ENCODE measurements at places on chromosomes 13 and 19.

GRCh38 chr13:70108356-70109105 lies at the start of gene KLHL1:
TSS of gene KLHL1 (minus strand) at chr13:70108452. CDS start at chr13:70107699, 753 bp downstream.
- DNase-seq = no peak

DNA sequence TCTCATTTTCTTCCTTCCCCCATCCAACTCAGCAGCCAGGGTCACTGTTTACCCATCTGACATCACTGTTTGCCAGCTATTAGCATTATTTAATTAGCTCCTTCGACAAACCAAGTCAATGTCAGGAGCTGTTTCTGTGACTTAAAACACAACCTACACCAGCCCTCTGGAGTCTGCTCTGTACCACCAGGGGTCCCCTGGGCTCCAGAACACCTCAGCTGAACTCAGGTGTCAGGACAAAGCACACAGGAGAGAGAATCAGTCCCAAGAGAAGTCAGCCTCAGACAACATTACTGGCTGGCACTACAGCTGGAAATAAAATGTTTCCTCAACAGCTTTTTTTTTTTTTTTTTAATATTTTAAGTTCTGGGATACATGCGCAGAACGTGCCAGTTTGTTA lies 45.1 kb downstream of the DCLK1 start:
- DNase-seq = no peak

- peak; percentile 43 for DNase-seq
Observed at GRCh38 chr19:872266-872951, 12.9 kb downstream of the CFD start.

GRCh38 chr19:51797480-51797879 lies 2.5 kb downstream of the FPR3 start:
- no peak for DNase-seq

GRCh38 chr19:2624537-2625091 lies 77.9 kb downstream of the GNG7 start:
- DNase-seq = no peak

- no peak for DNase-seq
Observed at GRCh38 chr13:106701771-106702341, 133.9 kb upstream of the ARGLU1 start.

DNA sequence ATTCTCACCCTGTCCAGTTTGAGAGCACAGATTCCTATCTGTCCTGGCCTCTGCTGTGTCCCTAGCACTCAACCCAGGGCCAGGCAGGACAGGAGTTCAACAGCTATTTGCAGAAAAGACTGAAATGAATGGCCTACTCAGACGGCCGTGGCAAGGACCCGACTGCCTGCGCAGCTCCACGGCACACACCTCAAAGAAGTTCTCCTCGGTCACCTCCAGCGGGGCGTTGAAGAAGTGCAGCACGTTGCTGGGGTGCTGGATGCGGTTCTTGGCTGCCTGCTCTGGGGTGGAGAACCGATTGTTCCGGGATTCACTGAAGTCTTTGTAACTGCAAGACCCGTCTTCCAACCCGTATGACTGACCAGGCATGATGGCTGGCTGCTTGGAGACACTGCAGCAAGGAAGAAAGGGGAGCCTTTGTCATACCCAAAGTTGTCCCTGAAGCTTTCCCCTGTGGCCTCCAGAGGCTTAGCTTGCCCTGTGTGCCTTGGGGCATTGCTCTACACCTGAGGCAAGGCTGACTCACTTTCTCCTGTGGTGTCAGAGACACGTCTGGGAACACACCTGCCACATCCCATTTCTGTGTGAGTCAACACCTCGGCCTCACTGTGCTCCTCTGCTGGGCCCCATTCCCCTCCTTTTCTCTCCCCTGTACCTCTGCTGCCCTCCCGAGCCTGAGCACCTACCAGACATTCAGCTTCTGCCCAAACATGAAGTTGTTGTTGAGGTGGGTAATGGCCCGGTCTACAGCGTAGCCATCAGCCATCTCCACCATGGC lies 6.8 kb upstream of the ECH1 start:
- DNase-seq = peak; percentile 26

GRCh38 chr19:35843676-35844481 lies 8.4 kb downstream of the NPHS1 start:
- no peak for DNase-seq

- no peak for DNase-seq
Observed at GRCh38 chr13:43347877-43348276, 324.5 kb downstream of the DNAJC15 start.

DNA sequence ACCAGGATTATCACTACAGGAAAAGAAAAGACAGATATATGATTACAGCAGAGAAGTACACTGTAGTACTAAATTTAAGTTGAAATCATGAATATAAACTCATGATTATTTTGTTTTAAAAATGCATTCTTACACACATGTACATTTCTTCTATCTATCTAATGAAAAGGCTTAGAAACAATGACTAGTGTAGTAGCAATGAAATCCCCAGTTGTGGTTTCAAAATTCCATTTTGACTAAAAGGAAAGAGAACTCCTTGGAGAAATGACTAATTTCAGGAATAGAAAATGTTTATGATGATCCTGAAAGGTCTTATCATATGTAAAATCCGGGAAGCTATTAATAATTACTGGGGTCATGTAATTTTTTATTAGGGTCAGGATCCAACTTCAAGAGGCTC lies 195.0 kb upstream of the STARD13 start:
- no peak for DNase-seq

DNA sequence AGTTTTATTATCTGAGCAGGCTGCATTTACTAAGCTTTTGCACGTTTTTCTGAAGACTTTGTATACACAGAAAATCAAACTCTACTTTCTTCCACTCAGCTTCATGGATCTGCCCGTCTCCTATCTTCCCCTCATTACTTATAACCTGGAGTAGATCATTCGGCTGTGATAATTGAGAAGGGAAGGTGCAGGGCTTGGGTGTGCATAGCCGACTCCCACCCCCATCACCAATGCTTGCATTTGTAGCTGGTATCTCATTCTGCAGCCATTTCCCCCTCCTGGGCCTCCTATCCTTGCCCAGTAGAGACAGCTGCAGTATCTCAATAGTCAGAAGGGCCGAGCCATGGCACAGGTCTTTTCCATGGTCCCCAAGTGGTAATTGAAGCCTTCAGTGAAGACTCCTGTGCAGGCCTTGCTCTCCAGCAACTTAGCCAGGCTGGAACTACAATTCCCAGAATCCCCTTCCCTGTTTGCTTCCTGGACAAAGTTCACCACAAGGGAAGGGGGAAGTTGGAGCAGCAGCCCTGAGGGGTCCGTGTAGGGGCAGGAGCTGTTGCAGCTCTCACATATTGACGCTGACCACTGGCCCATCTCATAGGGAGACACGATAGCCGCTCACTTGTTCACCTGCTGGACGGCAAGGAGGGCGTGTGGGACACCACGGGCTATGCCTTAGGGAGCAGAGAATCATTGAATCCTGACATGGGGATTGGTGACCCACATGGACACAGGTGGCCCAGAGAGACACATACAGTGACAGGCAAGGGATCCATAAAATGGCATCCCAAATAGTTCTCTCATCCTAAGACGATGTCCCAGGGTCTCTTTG lies 2.1 kb upstream of the SIGLEC8 start:
- DNase-seq = peak; percentile 24

- DNase-seq = peak; percentile 23
Observed at GRCh38 chr19:21463449-21464105, 41.8 kb upstream of the ZNF429 start.

DNA sequence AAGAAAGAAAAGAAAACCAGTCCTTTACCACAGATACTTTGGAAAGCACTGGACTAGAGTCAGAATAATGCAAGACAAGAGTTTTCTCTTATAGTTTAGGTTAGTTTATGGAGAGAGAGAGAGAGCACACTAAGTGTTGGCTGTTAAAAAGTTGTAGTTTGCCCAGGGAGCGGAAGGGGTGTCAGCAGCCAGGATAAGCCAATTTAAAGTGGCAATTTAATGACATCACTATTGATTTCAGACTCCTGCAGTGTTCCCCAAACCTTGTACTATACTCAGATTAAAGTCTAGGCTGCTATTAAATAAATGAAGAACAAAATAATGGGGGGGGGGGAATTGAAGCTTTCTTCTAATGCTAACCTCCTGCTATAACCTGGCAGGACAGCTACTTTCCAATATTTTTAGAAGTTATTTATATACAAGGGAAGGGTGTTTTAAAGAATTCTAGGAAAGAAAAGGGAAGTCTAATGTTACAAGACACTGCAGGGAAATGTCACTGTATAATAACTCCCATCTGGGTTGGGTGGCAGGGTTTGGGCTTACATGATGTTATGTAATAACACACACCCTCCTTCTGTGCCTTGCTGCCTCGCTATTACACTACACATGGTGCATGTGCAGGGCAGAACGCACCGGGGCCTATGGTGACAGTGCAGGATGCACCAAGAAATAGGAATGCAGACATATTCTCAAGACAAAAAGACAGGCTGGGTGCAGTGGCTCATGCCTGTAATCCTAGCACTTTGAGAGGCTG lies 19.9 kb downstream of the TPT1 start:
- DNase-seq = no peak

DNA sequence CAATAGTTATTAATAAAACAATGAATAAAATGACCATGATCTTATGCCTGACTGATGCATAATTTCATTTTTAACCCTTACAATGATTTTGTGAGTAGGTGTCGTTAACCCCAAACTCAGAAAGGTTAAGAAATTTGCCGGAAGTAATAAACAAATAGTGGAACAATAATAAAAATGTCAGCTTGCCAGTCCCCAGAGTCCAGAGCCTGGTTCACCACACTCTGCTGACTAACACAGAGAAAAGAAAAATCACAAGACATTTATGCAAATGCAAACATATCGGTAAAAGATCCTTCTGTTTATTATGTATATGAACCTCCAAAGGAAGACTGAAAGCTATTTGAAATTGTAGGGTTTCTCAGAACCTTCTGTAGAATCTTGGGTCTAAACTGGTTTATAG lies 563.7 kb downstream of the EFNB2 start:
- DNase-seq = no peak

GRCh38 chr19:7533281-7533885 lies 2.1 kb upstream of the PNPLA6 start:
- peak; percentile 67 for DNase-seq

DNA sequence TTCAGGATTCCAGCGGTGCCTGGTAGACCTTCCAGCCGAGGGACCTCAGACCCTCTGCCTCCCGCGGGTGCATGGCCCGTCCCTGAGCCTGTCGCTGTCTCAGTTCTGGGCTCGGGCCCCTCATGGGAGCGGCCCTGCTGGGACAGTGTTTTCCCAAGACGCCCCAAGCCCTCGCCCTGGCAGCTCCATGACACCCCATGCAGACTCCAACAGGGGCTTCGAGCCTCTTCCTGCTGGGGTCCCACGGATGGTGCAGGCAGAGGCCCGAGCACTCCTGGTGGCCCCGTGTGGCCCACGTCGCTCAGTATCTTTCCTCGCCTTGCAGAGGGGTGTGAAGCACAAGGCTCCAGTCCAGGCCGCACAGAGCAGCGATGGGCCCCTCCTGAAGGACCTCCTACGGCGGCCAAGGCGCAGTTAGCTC lies 88.8 kb upstream of the MCF2L start:
- no peak for DNase-seq

- DNase-seq = no peak
Observed at GRCh38 chr13:20442798-20443381, 82.8 kb downstream of the CRYL1 start.

DNA sequence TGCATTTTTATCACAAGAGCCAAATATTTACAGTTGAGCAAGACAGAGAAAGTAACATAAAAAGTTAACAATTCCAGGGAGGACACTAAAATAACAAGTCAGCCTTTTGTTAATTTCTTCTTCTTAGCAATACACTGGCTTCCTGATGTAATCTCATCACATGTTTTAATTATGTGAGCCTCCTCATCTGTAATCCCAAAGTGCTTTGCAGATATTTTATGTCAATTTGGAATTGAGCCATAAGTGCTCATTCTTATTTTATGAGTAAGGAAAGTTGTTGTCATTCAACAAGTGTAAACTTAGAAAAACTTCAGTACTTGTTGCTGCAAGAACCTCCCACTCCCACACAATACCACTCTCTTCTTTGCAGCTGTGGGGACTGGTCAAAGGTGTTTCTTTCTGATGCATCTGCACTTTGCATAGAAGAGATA lies 223.6 kb downstream of the GPC6 start:
- DNase-seq = peak; percentile 82

DNA sequence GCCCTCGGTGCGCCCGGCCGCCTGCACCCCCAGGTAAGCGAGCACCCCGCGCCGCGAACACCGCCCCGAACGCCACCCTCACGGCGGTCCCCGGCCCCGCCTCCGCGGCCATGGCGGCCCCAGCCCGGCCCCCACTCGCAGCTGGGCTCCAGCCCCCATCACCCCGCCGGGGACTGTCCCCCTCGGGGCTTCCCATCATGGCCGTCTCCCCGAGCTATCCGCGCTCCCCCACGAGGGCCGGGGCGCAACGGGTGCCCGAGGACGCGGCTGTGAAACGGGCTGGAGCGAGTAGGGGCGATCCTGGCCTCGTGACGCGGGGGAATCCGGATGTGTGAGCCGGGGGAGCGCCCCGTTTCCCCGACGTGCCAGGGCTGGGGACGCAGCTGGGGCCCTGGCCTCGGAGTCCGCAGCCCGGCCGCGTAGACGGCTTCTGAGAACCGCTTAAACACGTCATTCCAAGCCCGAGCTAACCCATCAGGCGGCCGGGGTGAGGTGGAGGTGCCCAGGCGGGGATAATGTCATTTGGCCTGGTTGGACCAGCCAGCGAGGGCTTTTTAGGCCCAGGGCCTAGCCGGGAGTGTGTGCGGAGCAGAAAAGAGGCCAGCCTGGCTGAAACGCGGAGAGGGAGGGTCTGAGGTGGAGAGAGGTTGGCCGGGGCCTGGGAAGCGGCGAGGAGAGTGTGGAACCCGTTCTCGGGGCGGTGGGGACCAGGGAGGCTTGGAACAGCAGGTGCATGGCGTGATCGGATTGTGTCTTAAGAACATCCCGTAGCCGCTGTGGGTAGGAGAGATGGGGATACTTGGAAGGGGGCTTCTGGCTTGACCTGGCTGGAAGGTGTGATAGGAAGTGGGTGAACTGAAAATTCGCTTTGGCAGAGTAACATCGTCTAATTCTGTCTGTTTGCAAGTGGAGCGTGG lies 550 bp downstream of the CERS4 start:
- DNase-seq = peak; percentile 26

DNA sequence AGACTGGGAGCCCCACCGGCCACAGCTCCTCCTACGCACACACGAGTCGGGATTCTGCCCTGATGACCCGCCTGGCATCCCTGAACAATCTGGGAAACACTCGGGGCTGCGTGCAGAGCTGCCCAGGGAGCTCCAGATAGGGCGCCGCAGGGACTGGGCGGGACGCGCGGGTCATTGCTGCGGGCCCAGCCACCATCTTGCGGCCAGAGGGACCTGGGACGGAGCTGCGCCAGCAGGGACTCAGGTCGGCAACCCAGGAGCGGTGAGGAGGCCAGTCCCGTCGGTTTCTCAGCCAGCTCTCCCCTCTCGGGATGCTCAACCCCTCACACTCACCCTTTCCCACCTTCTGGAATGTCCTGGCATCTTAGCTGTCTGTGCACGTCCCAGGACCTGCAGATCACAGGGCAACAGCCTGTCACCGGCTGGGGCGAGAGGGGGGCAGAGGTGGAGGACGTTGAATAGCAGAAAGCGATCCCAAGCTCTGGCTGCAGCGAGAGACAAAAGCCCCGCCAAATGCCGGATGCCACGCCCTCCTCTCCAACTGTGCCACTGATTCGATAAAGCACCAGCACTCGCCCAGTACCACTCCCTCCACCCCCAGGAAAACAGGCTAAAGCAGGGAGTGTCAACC lies 20.4 kb upstream of the ZNF91 start:
- DNase-seq = peak; percentile 35

Measured in choroid plexus epithelial cell (primary cell).